ENCODE measurements at places on chromosomes 13 and 19.

GRCh38 chr19:49564616-49565045 is 15.7 kb downstream of the NOSIP start:
- DNase-seq, result no peak

DNA sequence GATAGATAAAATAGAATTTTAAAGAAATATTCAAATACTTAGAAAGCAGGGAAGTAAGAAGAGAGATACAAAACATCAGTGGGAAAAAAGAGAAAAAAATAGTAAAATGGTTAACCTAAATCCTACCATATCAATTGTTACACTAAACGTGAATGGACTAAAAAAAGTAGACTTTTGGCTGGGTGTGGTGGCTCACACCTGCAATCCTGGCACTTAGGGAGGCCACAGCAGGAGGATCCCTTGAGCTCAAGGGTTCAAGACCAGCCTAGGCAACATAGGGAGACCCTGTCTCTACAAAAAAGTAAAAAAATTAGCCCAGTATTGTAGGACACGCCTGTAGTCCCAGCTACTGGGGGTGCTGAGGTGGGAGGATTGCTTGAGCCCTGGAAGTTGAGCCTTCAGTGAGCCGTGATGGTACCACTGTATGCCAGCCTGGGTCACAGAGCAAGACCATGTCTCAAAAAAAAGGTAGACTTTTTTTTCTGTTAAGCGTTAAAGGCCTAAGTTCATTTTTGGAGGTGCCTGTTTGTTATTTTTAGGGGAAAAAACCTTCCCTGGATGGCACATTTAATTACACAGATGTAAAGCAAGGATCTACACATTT is 29.6 kb downstream of the KLF5 start:
- DNase-seq, result no peak

DNA sequence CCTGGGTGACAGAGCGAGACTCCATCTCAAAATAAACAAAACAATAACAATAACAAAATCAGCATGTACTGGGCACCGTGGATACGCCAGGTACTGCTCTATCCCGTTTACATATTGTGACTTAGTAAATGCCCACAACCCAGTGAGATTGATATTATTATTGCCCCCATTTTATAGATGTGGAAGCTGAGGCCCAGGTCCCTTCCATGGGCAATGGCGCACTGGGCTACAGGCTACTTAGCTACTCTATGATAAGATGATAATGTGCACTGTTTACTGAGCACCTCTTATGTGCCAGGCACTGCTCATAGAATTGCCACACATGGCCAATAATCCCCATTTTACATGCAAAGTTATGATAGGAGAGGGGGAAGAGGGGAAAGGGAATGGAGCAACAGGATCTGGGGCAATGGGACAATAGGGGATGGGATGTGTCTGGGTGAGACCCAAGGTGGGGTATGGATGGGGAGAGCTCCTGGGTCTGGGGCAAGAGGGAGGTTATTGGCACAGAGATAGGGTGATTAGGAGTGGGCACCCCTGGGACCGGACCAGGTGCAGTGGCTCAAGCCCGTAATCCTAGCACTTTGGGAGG is 5.4 kb downstream of the KCNN4 start:
- DNase-seq, result no peak

- DNase-seq, result peak; percentile 53
Measured at GRCh38 chr19:13920940-13921747, 15.1 kb downstream of the CC2D1A start.

DNA sequence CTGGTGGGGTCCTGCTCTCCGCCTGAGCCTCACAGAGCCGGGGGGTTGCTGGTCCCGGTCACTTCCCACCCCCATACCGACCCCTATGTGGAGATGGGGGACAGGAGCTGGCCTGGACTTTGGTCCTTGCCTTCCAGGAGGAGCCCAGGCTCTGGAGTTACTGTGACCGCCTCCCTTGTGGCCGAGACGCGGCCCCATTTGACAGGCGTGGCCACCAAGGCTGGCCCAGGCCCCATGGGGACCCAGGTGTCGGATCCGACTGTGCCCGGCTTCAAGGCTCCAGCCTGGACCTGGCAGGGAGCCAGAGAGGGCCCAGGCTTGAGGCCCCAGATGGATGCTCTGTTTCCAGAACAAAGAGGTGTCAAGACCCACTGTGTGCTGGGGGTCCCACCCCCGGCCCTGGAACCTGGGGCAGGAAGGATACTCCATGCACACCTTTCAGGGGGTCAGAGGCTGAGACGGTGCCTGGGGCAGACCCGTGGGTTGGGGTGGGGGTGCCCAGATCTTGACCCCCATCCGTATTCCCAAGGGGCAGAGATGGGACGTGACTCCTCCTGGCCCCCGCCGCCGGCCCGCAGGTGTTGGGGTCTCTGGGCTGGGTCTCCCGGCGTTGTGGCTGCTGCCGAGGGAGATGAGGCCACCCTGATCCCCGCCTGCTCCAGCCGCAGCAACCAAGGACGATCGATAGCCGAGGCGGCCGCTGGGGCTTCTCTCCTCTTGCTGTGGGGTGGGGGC is 47.8 kb upstream of the TCF3 start:
- DNase-seq, result no peak

- DNase-seq, result no peak
Measured at GRCh38 chr13:96082640-96083039, 7.3 kb upstream of the HS6ST3 start.

GRCh38 chr13:89281331-89281730 is 1610.2 kb downstream of the SLITRK5 start:
- no peak for DNase-seq

- no peak for DNase-seq
Measured at GRCh38 chr19:3055741-3056416, 6.4 kb downstream of the TLE5 start.

DNA sequence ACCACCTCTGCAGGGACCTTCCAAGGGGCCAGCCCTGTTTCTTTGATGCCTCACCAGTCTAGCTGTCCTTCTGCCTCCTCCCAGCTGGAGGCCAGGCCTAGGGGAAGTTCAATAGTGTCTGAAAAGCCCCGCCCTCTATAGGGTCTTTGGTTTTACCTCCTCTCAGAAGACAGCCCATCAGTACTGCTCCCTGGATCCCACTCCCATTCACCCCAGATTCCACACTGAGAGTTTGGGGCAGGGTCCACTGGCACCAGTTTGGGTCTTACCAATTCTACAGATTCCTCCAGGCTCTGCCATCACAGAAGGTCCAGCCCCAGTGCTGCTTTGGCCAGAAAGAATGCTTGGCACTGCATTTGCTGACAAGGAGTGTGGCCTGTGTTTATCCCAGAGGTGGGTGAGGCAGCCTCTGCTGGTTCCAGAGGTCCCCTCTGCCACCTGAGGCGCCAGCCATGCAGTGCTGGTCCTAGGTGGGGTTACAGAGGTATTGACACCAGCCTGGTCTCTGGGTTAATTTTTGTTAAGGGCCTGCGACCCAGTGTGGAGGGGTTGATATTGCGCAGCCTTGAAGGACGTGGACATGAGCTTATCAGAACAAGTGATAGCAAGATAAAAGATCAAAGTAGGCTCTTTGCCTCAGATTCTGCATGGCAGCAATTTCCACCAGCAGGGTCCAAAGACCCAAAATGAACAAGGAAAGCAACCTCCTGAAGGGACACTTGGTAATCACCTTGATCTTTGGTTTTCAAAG is 41.4 kb upstream of the IGSF23 start:
- DNase-seq, result no peak

DNA sequence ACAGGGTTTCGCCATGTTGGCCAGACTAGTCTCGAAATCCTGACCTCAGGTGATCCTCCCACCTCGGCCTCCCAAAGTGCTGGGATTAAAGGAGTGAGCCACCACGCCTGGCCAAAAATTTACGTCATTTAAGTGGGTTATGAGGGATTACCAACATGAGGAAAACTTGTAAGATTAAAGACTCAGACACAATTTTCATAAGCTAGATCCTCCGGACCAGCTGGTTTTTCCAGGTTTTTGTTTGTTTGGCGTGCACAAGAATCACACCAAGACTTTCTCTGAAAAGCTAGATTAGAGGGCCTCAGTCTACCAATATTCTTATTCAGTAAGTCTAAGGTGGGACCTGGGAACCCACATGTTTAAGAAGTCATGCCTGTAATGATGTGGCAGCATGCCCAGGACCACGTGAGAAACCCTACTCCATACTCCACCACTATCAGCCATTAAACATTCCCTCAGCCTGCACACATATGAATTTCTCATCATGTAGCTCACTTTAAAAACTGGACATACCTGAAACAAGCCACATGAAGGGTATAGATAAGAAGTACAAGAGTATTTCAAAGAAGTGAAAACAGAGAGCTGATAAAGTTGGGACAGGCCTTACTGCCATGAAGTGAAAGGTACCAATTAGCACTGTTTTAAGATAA is 25.7 kb downstream of the DIAPH3 start:
- no peak for DNase-seq

Measured in posterior cingulate gyrus (tissue), 11 donors.